ENCODE measurements at places on chromosomes 1 and 21.

GRCh38 chr1:27865821-27866220 lies 6.5 kb upstream of the THEMIS2 start:
- no peak for DNase-seq

DNA sequence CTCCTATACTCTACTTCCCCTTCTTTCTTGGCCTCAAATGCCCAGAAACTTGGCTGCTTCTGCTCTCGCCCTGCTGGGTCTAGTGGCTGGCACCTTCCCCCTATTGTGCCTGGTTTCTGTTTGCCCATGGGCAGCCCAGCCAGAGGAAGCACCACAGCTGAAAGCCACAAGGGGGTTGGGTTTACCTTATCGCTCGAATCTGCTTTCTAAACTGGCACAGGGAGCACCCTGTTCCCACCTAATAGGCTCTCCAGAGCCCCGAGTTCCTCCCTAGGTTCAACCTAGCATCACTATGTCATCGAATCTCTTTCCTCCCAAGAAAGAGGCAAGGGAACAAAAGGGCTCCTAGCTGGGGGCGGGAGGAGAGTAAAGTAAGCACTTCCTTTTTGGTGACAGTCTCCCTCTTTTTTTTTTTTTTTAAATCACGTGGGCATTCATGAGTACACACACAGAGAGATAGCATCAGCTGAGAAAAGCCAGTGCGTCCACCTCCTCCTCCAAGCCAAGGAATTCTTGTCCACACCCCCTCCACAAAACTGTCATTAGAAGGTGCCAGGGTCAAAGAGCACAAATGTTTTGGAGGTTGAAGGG lies 72.8 kb downstream of the PLEKHA6 start:
- no peak for DNase-seq

- no peak for DNase-seq
Measured at GRCh38 chr1:43237121-43237520, 32.7 kb upstream of the TMEM125 start.

DNA sequence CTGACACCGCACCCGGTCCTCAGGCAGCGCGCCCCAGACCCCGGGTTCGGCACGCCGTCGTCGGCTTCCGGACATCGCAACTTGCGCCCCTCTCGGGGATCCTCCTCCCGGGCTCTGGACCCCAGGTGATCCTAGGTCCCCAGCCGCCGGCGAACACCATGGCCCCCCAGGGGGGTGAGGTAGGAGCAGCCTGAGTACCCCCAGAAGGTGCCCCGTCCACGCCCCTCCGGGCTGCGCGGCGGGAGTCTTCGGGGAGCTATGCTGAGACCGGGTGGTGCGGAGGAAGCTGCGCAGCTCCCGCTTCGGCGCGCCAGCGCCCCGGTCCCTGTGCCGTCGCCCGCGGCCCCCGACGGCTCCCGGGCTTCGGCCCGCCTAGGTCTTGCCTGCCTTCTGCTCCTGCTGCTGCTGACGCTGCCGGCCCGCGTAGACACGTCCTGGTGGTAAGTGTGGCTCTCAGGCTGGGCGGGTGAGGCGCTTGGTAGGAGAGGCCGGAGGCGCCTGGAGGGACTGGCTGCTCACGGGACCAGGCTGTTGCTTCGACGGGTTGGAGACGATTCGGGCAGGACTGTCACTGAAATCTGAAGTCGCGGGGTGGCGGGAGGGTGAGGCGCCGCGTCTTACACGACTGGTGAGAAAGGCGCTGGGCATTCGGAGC lies 367 bp downstream of the WNT2B start:
- no peak for DNase-seq

GRCh38 chr21:17340081-17340480 lies 172.8 kb upstream of the CXADR start:
- no peak for DNase-seq

DNA sequence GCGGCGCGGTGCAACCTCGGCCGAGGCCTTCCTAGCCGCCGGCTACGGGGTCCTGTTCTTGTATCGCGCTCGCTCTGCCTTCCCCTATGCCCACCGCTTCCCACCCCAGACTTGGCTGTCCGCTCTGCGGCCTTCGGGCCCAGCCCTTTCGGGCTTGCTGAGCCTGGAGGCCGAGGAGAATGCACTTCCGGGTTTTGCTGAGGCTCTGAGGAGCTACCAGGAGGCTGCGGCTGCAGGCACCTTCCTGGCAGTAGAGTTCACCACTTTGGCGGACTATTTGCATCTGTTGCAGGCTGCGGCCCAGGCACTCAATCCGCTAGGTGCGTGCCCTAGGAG lies 379 bp downstream of the PPCS start:
- DNase-seq: no peak

DNA sequence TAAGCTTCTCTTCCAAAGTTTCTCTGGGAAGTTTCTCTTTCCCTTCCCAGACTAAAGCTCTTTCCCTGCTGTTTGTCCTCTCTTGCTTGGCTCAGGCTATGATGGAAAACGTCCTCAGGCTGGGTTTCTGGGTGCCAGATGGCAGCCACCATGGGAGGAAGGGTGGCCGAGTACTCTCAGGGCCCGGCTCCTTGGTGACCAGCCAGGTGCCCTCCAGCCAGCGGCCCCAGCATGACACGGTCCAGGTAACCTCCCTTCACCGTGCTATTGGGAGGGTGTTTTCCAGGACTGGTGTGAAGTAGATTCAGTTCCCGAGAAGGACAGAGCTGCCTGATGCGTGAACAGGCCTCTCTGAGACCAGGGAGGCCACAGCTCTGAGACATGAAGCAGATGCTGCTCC lies 60.3 kb downstream of the KIF26B start:
- no peak for DNase-seq

GRCh38 chr1:41705798-41706197 lies 212.9 kb downstream of the HIVEP3 start:
- no peak for DNase-seq

- no peak for DNase-seq
Measured at GRCh38 chr1:97837161-97837560, 83.7 kb downstream of the DPYD start.

GRCh38 chr1:93196591-93196990 lies 16.1 kb downstream of the CCDC18 start:
- DNase-seq: no peak

DNA sequence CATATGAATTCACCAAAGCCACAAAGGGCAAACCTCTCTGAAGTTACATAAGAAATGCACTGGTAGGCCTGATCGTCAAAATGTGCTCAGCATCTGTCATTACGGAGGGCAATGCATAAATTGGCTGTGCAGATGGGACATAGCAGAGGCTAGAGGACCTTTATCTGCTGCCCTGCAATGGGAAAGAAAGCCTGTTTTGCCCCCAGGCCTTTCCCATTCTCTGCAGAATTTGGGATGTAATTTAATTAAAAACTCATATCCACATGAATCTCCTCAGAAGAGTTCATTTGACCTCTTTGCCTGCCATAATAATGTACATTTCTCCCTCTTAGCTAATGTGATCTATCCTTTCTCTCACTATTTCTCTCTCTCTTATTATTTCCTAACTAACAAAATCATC lies 158.1 kb downstream of the ZP4 start:
- no peak for DNase-seq

GRCh38 chr21:8989721-8990325 lies 1531.6 kb upstream of the TPTE start:
- no peak for DNase-seq

- no peak for DNase-seq
Measured at GRCh38 chr1:59788825-59789224, 25.9 kb upstream of the HOOK1 start.

GRCh38 chr1:211198880-211199279 lies 60.3 kb upstream of the RCOR3 start:
- no peak for DNase-seq

GRCh38 chr1:161749509-161750407 lies at the start of gene DUSP12:
Gene DUSP12, plus strand, starts transcription at chr1:161749786. Its CDS starts 16 bp downstream, at chr1:161749802.
- peak; percentile 70 for DNase-seq

DNA sequence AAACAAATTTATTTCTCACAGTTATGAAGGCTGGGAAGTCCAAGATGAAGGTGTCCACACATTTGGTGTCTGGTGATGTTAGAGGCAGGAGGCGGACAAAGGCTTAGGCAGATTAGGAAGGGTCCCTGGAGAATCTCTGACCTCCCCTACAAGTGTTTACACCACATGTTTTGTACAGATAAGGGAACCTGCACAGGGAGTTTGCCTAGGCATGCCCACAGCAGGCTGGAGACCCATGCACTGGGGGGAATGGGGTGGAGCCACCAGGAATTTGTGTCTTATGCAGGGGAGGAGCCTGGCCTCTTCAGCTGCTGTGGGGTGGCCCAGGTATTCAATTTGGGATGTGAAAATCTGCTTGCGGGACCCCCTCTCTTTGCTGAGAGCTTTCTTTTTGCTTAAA lies 131.3 kb downstream of the PATJ start:
- DNase-seq: no peak

DNA sequence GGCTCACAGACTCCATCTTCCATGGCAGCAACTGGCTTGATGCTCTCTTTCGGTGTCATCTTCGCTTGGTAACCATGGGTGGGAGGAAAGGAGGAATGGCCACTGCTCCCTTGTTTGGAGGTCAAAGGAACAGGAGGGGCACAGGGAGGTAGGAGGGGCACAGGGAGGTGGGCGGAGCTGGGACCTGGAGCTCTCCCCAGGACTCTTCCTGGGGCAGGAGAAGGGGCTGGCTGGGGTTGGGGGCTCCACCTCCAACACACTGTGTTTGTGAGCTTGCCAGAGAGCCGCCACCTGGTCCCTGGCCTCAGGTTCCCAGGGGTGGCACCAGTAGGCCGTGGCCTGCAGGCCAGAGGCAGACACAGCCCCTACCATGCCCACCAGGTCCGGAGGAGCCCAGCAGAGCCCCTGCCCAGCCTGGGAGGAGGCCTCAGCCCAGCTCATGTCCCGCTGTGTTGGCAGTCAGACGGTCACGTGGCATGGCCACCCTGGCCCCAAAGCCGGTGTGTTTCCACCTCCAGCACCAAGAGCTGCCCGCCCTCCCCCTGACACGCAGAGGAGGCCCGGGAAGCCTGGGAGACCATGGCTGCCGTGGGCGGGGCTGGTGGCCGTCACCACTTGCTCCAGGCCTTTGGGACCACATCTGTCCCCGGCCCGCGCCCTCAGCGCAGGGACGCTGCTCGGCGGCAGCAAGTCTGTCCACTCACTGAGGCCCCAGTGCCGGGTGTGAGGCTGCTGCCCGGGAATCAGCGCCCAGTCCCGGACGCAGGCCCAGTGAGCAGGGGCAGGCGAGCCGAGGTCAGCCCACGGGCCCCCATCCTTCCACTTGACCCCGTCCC lies 73.9 kb downstream of the MORN1 start:
- DNase-seq: no peak

DNA sequence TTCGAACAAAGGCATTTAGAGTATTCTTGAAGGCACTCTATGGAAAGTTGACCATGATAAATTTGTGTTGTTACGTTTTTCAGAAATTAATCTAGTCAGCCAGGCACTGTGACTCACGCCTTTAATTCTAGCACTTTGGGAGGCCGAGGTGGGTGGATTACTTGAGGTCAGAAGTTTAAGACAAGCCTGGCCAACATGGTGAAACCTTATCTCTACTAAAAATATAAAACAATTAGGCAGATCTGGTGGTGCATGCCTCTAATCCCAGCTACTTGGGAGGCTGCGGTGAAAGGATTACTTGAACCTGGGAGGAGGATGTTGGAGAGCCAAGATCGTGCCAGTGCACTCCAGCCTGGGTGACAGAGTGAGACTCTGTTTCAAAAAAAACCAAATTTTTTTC lies 130.6 kb upstream of the BRINP3 start:
- no peak for DNase-seq

GRCh38 chr1:91557039-91557690 lies 56.5 kb downstream of the CDC7 start:
- no peak for DNase-seq

DNA sequence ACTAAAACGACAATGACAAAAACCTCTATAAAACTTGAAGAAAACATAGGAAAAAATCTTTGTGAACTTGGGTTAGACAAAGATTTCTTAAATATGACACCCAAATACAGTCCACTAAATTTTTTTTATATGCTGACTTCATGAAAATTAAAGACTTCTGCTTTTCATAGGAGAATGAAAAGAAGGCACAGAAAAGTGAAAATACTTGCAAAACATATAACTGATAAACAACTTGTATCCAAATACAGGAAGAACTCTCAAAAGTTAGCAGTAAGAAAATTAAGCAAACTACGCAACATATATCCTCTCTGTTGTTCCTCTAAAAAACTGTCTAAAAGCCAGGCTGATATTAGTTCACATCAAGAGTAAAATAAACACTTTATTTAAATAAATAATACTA lies 53.6 kb downstream of the KIFAP3 start:
- DNase-seq: no peak

GRCh38 chr1:63779338-63780211 lies 5.8 kb downstream of the ROR1 start:
- DNase-seq: no peak

DNA sequence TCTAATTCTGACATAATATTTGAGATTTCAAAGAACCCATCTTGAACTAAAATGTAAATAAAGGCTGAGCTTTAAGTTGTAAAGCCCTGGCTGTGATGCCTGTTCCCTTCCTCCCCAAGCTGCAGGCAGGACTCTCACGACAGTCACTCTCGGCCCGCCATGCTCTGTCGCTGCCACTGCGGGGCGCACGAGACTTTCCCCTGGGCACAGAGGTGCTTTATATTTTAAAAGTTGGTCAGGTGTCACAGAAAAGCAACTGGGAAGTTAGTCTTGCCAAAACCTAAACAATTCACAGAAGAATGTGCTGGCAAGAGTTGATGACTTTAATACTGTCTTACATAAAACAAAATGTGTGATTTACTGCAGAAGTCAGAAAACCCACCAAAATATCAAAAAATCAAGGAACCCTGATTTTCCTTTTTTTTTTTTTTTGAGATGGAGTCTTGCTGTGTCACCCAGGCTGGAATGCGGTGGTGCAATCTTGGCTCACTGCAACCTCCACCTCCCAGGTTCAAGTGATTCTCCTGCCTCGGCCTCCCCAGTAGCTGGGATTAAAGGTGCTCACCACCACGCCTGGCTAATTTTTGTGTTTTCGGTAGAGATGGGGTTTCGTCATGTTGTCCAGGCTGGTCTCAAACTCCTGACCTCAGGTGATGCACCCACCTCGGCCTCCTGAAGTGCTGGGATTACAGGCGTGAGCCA lies 10.7 kb downstream of the LRRC47 start:
- no peak for DNase-seq

GRCh38 chr1:17927952-17928351 lies 172.8 kb downstream of the ACTL8 start:
- DNase-seq: no peak

DNA sequence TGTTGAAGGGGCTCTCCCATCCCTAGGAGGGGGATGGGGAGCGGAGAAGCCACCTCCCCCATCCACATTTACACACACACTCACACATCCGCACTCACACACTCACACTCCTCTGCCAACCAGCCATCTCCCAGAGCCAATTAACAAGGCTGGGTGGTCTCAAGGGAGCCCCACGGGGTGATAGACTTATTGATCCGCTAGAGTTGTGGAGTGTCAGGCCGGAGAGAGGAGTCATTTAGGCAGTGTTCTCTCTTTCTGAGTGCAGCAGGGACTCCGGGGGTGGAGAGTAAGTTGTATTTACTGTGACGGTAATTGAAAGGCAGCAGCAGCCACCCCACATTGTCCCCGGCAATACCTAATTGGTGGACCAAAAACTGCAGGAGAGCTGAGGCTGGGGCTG lies 61.6 kb downstream of the KLHDC7A start:
- DNase-seq: no peak

GRCh38 chr1:26627954-26628353 lies 67.9 kb upstream of the ARID1A start:
- no peak for DNase-seq

GRCh38 chr1:243507001-243507671 lies 251.3 kb downstream of the SDCCAG8 start:
- DNase-seq: no peak

All from cortex of kidney (tissue), 1 donor.